T-helper 22 cell (primary cell): ENCODE measurements at places on chromosomes 6 and 20.

GRCh38 chr6:3281631-3282475 lies 23.1 kb downstream of the PSMG4 start:
- DNase-seq = no peak

GRCh38 chr20:43017241-43018030 lies 172.3 kb downstream of the PTPRT start:
- no peak for DNase-seq

- no peak for DNase-seq
These were observed 49.2 kb downstream of the MRAP2 start for GRCh38 chr6:84082689-84083265.

GRCh38 chr6:49898904-49899566 lies 32.7 kb upstream of the CRISP1 start:
- DNase-seq = no peak

DNA sequence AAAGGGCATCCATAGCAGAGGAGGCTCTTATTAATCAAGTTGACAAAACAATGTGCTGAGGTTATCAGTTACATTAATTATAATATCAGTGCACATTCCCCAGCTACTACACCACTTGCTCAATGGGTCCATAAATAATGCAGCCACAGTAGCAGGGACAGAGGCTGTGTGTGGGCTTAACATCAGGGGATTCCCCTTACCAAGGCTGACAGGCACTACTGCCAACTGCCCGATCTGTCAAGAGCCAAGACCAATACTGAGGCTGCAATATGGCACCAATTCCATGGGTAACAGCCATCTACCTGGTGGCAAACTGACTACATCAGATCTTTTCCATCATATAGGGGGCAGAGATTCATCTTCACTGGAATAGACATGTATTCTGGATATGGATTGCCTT lies 22.0 kb downstream of the CD164 start:
- no peak for DNase-seq

DNA sequence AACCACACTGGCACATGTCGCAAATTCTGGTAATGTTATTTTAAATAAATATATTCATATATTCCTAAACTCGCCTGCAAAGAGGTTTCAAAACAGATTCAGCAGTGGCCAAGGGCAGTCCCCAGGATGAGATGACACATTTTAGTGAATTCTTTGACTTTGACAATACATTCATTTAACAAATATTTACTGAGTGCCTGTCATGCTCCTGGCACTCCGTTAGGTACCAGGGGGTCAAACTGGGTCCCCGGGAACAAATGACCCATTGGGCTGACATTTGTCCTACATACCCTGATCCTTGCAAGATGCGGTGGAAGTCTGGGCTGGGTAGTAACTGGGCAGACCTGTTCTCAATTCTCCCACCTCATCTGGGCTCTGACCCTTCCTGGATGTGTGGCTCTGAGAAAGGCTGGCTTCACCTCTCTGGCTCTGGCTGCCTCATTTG lies 74.9 kb downstream of the FYN start:
- DNase-seq = no peak

DNA sequence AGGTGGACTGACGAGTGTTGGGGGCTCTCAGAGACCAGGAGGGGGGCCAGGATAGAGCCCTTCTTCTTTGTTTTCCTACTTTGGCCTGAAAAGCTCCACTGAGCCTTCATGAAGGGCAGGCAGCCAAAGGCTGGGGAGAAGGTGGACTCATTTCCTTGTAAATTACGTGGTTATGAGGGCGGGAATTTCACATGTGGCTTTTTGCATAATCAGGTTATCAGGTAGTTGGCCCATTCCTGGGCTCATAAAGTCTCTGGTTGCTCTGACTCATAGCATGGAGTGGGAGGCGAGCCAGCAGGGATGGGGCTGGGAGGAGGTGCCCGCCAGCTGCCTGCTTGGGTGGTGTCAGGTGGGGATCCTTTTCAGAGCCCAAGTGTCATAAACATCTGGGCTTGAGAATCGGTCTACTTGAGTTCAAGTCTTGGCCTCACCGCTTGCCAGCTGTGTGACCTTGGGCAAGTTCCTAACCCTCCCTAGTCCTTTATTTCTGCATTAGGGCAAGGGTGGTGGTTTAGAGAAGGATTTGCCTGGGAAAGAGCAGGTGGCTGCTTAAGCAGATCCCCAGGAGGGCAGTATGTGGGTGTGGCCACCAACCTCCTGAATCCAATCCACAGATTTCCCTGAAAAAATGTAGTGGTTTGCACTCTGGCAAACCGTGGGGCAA lies 26.5 kb upstream of the RNF24 start:
- no peak for DNase-seq

GRCh38 chr6:133595111-133595761 lies 293.7 kb upstream of the TCF21 start:
- DNase-seq = no peak

DNA sequence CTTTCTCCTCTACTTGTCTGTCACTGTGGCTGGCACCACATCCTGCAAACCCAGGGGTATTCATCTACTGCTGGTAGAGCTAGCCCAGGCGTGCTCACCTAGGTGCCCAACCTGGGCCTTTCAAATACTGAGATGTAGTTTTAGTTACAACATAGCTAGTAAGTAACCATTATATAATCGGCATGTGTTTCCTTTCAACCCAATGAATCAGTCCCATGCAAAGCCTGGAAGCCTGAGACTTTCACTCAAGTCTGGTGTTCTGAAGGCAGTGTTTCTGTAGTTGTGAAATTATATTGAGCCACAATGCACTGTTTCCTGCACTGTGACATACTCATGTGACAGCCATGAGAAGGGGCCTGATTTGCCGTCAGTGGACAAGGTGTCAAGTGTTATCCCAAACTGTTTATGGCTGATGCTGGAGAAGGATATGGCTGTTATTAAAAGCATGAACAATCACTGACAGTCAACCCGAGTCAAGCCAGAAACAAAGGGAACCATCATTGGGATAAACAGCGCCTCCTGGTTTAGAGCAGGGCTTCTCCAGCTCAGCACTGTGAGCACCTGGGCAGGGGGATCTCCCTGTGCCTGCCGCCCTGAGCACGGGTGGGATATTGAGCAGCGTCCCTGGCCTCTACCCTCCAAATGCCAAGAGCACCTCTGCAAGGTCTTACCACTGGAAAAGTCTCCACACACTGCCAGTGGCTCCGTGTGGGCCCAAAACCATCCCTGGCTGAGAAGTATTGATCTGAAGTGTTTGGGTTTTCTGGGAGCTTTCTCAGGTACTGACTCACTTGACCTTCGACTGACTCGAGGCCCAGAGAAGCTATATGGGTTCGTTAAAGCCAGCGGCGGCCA lies 1.6 kb downstream of the PSMA7 start:
- DNase-seq = no peak

GRCh38 chr6:143286251-143286795 lies 164.2 kb downstream of the ADAT2 start:
- DNase-seq = no peak

- DNase-seq = no peak
These were observed 34.0 kb upstream of the BMP6 start for GRCh38 chr6:7691675-7692452.

GRCh38 chr20:13915284-13915683 lies 75.1 kb downstream of the SEL1L2 start:
- DNase-seq = no peak

DNA sequence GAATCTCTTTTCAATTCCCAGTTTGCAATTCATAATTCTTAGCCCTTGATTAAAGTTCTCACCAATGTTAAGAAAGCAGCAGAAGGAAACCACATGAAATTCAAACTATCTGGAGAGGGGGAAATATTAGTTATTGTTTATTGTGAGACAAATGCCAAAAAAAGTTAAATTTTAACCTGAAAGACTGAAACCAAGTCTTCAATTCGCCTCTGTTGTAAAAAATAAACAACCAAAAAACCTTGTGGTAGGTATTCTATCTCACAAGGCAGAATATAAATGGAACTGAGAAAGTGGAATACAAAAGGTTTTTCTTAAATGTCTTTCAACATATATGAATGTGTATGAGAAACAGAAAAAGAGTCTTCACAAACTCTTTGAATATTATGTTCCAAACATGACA lies 24.8 kb downstream of the TMX4 start:
- DNase-seq = no peak

- DNase-seq = no peak
These were observed 28.4 kb upstream of the NFATC2 start for GRCh38 chr20:51570739-51571459.

GRCh38 chr6:6826095-6826901 lies 237.8 kb downstream of the LY86 start:
- DNase-seq = no peak

DNA sequence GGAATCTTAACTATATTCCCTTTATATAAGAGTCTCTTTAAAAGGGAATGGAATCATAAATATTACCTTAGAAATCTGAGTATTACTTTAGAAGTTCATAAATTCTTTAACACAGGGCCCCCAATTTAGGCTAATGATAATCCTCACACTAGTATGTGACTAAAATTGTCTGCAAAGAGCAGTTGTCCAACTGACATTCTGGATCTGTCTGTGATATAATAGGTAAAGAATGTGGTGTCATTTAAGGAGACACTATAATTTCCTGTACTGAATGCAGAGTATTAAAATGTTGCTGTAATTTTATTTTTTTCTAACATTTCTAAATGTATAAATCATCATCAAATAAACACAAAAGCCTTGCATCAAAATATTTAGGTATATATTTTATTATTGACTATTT lies 128.5 kb upstream of the DST start:
- DNase-seq = no peak

- DNase-seq = no peak
These were observed 72.3 kb downstream of the SIM1 start for GRCh38 chr6:100392423-100392822.

DNA sequence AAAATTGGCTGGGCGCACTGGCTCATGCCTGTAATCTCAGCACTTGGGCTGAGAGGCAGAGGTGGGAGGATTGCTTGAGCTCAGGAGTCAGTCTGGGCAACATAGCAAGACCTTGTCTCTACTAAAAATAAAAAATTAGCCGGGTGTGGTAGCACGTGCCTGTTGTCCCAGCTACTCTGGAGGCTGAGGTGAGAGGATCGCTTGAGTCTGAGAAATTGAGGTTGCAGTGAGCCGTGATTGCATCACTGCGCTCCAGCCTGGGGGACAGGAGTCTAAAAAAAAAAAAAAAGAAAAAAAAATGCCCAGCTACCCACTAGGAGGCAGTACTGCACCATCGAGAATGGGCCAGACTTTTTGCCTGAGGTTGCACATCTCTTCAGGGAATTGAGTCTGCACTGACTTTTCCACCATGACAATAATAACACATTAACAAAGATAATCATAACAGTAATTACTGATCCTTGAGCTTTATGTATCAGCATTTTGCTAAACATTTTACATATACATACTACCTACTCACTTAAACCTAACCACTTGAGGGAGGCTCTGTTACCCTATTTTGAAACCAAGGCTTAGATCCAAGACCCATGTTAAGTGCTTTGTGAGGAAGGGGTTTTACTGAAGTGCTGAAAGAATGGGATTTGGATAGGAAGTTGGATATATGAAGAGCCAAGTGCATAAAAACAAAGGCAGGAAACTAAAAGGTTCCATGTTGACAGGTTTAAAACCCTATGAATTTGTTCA lies 21.0 kb downstream of the SRSF3 start:
- peak; percentile 13 for DNase-seq

DNA sequence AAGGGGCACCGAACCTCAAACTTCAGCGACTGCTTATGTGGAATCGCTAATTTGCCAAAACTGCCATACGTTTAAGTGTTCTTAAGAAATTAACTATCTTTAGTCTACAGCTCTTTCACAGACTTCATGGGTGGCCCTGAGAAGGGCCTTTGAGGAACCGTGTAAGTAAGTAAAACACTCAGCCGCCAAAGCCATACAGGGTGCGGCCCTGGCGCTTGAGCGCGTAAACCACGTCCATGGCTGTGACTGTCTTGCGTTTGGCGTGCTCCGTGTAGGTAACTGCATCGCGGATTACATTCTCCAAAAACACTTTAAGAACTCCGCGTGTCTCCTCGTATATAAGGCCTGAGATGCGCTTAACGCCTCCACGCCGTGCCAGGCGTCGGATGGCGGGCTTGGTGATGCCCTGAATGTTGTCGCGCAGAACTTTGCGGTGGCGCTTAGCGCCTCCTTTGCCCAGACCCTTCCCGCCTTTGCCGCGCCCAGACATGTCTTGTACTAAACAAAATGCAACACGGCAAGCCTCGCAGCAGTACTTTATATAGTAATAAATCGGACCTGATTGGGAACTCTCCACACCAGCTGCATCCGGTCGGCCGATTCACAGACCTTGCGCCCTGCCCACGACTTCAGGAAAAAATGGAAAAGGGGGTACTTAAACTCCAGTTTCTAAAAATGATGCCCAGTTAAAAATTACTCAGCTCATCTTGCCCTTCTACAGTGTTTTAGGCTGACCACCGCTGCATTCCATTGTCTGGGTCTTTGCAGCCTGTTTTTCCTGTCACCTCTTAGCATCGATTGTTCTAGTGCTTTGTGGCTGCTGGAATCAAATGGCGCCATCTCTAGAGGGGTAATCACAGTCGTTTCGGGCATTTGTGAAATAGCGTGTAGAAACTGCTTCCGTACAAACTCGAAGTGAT lies 38.9 kb downstream of the OR2B2 start:
- peak; percentile 34 for DNase-seq

- no peak for DNase-seq
These were observed 2.7 kb upstream of the SNHG17 start for GRCh38 chr20:38437796-38438195.

DNA sequence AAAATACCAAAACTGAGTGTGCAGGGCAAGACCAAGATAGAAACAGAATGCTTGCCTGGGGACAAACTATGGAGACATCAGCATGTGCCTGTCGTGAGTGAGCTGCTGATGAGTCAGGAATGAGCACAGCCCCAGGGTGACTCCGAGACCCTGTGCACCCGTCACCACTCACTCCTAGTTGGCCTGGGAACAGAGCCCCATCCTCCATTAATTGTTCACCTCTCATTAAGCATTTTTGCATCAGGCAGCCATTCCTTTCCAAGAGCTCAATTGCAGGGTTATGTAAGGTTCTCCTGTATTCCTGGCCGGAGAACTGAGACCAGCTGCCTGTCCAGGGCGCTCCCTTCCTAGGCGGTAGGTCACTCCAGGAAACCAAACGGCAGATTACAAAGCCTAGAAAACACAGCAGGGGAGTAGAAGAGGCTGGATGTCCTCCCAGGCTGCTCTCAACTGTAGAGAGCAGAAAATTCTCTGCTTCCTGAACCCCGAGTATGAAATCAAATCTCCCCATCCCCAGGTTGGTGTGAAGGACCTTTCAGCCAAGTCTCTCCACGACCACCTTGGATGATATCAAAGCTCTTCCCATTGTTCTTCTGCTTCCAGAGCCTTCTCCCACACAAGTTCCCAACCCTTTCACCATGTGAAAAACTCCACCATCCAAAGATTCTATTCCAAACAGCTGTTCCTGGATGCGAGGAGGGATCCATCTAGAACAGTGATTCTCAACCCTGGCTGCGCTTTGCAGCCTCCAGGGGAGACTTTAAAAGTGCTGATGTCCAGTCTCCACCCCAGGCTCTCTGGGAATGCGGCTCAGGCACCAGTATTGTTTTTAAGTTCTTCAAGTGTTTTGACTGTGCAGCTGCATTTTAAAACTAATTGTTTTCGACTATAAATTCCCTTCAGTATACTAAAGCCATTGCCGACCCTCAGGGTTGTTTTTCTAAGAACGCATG lies 532.6 kb upstream of the JARID2 start:
- DNase-seq = no peak

- no peak for DNase-seq
These were observed 890.6 kb downstream of the KIF16B start for GRCh38 chr20:15682690-15683089.

GRCh38 chr20:52060794-52061714 lies 130.5 kb downstream of the ZFP64 start:
- DNase-seq = no peak
